Frontal cortex (tissue), 4 donors: ENCODE measurements at places on chromosomes 4 and X.

DNA sequence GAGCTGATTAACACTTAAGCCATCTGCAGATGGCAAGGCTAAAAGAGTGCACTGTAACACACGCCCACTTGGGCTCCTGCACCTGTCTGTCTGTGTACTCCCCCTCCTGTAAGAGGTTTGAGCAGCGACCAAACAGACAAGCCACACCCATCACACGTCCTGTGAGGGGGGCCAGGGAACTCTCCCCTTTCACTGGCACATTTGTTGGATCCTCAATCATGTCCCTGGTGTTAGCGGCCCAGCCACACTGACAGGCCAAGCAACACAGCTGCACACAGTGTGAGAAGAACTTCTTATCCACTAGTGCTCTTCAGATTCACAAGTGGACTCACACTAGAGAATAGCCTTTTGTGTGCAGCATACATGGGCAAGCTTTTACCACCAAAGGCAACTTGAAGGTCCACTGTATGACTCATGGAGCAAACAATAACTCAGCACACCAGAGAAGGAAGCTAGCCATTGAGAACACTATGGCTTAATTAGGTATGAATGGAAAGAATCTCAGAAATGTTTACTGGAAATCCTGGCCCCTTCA is 29.1 kb upstream of the UTP14A start:
- DNase-seq, result no peak

DNA sequence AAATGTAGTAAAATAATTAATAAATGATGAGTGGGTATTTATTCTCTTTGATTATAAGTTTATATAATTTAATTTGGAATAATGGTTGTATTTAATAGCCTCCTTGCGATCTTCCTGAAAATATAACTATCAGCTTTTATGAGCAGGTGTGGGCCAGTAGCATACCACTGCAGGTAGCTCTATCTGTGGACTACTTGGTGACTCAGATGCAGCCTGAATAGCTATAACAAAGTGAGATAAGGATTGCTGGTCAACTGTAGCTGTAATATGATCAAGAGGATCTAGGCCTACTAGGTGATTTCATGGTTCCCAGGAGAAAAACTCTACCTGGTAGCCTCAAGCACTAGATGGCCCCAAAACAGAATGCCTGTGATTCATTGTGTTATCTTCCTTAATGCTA is 47.1 kb upstream of the BMP15 start:
- no peak for DNase-seq

DNA sequence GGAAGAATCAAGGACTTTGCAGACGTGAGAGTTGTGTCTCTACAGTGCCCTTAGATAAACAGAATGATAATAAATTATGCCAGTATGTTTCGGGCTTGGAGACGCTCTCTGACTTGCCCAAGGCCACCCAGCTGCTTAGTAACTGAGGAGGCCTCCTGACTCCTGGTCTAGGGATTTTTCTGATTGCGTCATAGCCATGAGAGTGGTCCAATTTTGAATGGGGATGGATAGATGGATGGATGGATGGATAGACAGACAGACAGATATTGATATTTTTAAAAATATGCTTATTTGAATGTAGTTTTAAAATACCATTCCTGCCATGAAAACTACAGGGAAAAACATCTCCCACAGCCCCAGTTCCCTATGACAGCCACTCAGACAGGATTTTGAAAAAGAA is 15.5 kb downstream of the ARHGAP36 start:
- DNase-seq, result no peak

DNA sequence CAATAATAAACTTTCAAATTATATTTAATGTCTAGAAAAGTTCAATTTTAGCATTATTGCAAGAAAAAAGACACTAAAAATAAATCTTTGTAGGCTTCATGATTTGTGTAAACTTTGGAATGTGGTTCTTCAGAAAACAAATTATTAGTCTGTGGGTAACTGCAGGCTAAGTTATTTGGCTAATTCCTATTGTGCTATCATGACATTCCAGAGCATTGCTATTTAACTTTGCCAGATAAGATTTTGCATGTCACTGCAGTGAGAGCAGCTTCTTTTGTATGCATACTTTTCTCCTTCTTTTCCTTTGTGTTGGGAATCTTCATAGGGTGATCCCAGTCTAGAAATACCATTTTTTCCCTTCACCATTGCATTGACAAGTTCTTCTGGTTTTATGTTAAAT is 130.0 kb downstream of the AWAT2 start:
- DNase-seq, result no peak
